ENCODE measurements at places on chromosomes 5 and 9. TPM values are rescaled to one million over a fixed set of nuclear protein-coding genes. Genes with fewer than 3 reads are reported as not detected.

GRCh38 chr9:15389173-15389572 lies 33.5 kb upstream of the SNAPC3 start:
- H3K27ac ChIP-seq = no peak overlapping the region
- no peaks in the 10 kb centered on the region for H3K4me1 ChIP-seq
- no peak for DNase-seq
- no peaks in the 10 kb centered on the region for H3K36me3 ChIP-seq
- H3K4me3 ChIP-seq = no peak overlapping the region
- no peaks in the 10 kb centered on the region for H3K27me3 ChIP-seq

The IFNA2 gene
- total RNA-seq = not detected

DNA sequence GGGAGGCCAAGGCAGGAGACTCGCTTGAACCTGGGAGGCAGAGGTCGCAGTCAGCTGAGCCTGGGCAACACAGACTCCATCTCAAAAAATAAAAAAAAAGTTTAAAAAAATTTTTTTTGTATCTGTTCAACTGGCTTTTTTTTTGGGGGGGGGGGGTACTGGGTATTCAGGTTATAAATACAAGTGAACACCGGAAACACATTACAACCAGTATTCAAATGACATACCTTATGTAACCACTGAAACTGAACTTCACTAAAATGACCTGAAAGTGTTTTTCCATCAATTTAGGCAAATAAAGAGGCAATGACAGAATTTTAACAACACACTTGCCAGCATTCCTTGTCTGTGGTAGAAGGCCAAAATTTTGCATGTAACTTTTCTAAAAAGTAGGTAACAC lies 33.5 kb downstream of the STRBP start:
- DNase-seq = no peak
- no peak overlapping the region for H3K4me3 ChIP-seq
- H3K36me3 ChIP-seq = no peaks in the 10 kb centered on the region
- H3K4me1 ChIP-seq = no peaks in the 10 kb centered on the region
- no peak overlapping the region for H3K27ac ChIP-seq

The MSX2 gene
- not detected for total RNA-seq

GRCh38 chr9:22740781-22741180 lies 294.2 kb downstream of the DMRTA1 start:
- H3K27ac ChIP-seq = no peak overlapping the region
- no peaks in the 10 kb centered on the region for H3K4me1 ChIP-seq
- no peak for DNase-seq
- no peak overlapping the region for H3K4me3 ChIP-seq

GRCh38 chr5:55763746-55764420 lies 26.0 kb downstream of the DDX4 start:
- no peak overlapping the region for H3K27ac ChIP-seq
- no peaks in the 10 kb centered on the region for H3K27me3 ChIP-seq
- H3K4me1 ChIP-seq = no peaks in the 10 kb centered on the region
- no peak overlapping the region for H3K4me3 ChIP-seq
- no peak for DNase-seq

Data from ascending aorta (tissue), 2 donors.